ENCODE measurements at places on chromosomes 2 and 18.

- DNase-seq, result no peak
Measured at GRCh38 chr2:121638333-121638732, 10.9 kb downstream of the CLASP1 start.

GRCh38 chr2:106095478-106096298 is 98.4 kb downstream of the UXS1 start:
- no peak for DNase-seq

DNA sequence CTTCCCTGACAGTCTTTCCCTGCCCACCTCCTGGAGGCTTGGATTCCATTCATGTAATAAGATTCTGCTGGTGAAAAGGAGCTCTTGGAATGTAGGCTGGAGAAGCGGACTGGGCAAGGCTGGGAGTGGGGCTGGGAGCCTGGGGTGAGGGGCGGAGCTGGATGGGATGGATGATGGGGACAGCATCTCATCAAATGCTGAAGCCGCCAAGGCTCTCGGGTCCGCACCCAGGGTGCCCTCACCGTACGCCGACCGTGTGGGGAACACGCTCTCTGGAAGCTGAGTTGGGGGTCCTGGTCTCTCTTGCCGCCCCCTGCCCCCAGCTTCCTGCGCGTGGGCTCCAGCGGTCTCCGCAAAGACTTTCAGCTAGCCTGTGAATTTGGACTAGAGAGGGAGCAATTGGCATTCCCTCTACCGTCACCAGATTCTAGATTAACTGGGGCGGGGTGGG is 9.1 kb downstream of the RAX start:
- DNase-seq, result no peak

DNA sequence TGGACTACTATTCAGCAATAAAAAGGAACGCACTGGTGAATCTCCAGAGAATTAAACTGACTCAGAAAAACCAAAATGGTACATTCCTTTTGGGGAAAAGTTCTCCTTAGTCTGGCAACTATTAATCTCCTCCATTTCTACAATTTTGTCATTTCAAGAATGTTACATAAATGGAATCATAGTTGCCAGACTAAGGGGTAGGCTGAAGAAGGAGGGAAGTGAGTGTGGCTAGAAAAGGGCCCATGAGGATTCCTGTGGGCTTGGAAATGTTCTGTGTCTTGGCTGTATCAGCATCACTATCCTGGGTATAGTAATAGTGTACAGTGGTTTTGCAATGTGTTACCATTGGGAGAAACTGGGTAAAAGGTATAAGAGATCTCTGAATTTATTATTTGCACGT is 72.4 kb downstream of the ZAP70 start:
- DNase-seq, result no peak

- DNase-seq, result no peak
Measured at GRCh38 chr2:105778080-105778607, 33.4 kb downstream of the NCK2 start.

DNA sequence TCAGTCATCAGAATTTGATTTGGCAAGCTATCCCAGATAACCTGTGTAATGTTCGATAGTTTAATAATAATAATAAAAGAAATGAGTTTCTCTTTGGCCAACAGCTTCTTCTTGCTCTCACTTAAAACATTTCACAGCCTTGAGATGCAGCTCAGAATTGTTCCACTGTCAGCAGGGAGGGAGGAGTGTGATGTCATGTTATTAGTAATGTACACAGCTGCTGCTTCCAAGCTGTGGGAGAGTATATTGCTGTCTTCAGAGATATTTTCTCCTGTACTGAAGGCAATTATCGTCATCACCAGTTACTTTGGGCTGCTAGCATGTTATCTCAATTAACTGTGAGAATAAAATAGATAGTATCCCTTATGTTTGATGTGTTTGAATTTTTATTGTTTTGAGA is 146.9 kb upstream of the MAP3K20 start:
- DNase-seq, result no peak

DNA sequence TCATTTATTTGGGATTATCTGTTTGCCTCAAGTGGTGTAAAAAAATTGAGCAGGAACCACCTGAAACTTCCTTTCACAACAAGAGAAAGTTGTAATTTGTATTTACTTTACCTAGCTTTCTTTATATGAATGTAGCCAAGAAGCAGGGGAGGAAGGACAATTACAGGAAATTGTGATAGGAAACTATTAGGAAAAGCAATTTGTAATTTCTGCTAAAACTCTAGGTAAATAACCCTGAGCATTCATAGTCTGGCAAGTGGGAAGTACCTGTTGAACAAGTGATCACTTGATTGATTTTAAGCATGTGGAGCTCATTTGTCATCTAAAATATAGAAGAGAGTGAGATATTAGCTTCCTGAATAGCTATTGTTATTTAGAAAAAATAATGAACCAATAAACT is 5.0 kb downstream of the TFPI start:
- no peak for DNase-seq

DNA sequence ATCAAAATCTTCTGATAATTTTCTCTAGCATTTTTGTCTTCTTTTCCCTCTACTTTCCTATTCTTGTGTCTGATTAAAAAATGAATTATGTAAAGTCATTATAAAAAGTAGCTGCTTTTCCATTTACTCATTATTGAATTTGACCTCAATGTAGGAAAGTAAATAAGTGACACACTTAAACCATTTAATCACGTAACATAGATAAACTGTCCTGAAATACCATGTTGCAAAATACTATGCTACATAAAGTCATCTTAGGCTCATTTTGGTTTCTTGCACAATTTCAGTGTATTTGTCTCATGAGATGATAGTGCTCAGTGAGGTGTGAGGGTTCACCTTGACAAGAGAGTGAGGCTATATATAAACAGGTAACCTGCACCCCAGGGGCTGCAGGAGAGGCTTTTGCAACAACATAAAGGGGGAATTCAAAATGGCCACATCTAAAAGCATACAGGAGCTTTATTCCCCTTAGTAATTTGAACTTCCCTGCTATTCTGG is 502.7 kb downstream of the RNF144A start:
- no peak for DNase-seq

GRCh38 chr2:199992296-199992695 is 36.9 kb downstream of the MAIP1 start:
- no peak for DNase-seq

Data from Calu3 (cell line).